AG09309 (cell line): ENCODE measurements at places on chromosomes 2 and 18.
A peak's percentile ranks its signal among the peaks of the same experiment; 100 is the strongest.

- DNase-seq = no peak
These were observed 46.1 kb downstream of the NRP2 start for GRCh38 chr2:205728366-205728765.

DNA sequence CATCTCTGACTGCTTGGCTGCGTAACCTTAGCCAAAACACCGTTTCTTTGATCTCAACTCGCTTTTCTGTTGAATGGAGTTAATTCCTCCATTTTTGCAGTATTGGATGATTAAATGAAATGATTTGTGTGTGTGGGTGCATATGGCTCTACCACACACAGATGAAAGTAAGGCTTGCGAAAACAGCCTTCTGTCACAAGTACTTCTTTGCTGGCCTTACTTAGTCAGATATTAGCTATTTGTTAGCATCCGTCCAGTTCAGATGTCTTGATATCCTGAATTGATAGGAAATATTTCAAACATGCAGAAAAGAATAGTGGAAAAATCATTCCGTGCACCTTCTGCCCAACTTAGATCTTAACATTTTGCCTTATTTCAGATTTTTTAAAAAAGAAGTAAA is 21.8 kb downstream of the NCOA1 start:
- no peak for DNase-seq

GRCh38 chr18:10792181-10792580 is 266.4 kb downstream of the NAPG start:
- DNase-seq = no peak

DNA sequence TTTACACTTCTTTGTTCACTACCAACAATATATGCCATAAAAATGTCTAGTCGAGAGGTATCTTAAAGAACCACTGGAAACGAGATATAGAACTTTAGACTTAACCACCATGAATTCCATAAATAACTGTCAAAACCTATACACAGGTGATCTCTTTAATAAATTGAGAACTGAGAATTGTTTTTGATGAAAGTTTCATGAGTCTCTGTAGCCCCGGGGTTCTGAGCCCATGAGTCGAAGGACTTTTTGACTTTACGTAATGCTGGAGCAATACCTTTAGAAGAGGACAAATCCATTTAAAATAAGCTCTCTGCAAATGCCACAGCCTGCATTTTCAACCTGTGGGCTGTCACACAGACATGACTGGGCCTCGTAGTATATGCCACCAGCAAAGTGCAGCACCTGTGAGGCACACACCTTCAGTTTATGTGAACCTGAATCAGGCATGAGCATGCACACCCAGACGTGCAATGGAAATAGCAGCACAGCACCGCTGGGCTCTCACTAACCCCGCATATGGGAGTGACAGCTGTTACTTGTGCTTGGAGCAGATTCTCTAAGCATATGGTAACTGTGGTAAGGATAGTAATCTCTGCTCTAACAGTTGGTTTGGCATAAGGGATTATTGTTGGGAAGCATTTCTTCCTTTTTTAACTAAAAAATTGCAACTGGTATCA is 383.2 kb downstream of the SOCS6 start:
- DNase-seq = no peak

DNA sequence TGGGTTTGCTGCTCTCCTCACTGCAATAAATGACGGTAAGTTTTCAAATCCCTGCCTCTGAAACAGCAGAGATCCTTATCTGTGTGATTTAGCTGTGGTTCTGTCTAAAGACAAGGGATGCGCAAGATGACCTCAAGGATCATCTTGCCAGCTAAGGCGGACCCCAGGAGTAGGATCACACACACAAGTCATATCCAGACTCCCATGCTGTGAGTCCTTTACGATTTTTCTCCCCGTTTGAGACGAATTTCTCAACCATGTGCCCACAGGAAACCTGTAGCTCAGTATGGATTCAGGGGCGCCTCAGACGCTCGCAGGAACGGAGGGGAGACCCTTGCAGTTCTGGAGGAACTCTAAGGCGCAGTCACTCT is 11.1 kb upstream of the DCTN1 start:
- no peak for DNase-seq

- DNase-seq = no peak
These were observed 17.2 kb upstream of the ATG16L1 start for GRCh38 chr2:233234264-233234663.

DNA sequence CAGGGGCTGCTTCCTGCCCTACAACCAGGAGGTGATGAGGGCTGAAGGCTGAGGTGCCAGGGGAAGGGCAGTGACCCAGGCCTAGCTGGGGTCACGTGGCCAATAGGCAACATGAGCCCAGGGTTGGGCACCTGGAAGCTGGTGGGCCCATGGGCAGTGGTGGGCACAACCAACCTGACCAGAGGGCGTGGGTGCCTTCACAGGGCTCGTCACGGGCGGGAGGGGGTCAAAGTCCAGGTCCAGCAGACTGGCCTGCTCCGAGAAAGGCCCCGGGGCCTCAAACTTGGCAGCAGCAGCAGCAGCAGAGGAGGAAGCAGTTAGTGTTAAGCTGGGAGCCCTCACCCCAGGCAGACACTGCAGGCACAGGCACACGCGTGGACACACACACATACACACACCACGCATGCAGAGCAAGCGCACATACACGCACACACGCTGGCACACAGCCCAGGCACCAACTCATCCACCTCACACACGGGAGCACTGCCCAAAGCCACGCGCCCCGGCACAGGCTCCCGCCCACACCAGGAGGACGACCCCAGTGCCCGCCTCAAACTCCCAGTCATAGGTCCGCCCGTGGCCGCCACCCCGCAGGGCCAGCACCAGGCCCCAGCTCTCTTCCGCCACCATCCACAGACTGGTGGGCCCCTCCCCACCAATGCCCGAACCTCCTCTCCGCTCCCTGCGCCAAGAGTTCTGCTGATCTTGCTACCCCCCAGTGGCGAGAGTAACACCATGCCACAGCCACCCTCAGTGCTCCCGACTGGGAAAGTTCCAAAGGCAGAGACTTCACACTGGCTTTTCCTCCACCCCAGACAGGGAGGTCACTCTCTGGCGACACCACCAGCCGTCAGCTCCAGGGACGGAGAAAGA is 53.0 kb downstream of the BIN1 start:
- DNase-seq = no peak

- DNase-seq = peak; percentile 76
These were observed 33.3 kb downstream of the CFLAR start for GRCh38 chr2:201149064-201149820.

GRCh38 chr2:240232961-240233884 is 92.8 kb upstream of the OTOS start:
- DNase-seq = peak; percentile 25

DNA sequence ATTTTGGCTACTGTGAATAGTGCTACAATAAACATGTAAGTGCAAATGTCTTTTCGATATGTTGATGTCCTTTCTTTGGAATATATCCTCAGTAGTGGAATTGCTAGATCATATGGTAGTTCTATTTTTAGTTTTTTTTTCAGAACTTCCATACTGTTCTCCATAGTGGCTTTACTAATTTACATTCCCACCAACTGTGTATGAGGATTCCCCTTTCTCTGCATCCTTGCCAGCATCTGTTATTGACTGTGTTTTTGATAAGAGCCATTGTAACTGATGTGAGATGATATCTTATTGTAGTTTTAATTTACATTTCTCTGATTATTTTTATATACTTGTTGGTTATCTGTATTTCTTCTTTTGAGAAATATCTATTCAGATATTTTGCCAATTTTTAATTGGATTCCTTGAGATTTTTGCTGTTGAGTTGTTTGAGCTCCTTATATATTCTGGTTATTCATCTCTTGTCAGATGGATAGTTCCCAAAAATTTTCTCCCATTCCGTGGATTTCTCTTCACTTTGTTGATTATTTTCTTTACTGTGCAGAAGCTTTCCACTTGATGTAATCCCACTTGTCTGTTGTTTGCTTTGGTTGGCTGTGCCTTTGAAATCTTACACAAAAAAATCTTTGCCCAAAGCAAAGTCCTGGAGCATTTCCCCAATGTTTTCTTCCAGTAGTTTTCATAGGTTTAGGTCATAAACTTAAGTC is 532.3 kb downstream of the PID1 start:
- no peak for DNase-seq

GRCh38 chr2:238125127-238125885 is 13.2 kb upstream of the KLHL30 start:
- DNase-seq = no peak

DNA sequence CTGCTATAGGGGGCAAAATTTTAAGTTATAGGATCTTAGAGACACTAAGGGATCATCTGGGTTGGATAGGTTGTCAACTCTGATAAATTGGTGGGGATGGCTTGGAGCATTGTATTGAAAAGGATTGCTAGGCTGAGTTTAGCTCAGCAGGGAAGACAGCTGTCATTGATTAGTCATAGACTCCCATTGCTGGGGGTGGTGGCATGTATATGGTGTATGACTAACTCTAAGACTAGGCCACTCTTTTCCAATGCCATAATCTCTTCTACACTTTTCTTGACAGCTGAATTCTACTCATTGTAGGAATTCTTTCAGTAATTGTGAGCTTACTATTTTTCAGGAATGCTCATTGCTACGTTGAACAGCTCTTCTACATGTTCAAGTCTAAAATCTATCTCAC is 81.3 kb upstream of the PELI1 start:
- no peak for DNase-seq

DNA sequence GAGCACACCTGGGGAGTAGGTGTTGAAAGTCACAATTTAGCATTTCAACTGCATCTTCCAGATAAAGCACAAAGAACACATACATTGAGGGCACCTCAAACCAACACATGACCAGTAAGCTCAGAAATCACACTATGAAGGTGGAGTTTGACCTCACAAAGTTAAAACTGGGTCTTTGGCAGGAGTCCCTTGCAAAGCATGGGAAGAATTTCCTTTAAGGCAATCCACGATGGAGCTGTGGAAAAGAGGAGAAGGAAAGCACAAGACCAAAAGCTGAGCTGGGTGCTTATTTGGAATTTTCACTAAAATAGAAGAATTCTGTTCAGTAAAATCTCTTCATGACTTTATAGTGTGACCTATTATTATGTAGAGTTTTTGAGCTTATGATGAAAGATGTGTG is 212.9 kb upstream of the APCDD1 start:
- no peak for DNase-seq

DNA sequence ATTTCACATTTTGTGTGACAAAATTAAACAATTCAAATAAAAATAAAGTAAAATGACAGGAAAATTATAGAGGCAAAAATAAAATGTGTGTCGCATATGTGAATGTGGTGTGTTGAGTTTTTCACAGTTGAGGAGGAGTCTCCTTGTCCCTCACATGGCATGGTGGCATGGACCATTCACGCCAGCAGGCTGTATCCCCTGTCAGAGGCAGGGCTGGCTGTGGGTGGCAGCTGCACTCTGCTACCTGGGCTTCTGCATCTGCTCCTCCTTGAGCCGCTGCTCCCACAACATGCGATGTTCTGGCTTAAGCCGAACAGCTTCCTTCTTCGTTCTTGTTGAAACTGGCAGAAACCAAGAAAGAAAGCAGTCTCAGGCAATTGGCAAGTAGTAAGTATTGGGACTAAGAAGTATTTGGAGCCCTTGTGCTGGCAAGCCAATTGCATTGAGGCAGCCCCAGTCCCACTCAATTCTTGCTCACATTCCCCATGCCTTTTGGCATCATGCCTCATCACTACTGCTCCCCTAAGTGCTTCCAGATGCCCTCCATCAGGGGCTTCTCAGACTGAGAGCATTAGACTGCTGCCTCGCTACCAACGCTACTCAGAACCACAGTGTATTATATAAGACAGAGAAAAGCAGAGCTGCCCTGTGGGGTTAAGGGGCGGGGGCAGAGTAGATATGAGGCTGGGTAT is 177.9 kb upstream of the NABP1 start:
- peak; percentile 44 for DNase-seq

DNA sequence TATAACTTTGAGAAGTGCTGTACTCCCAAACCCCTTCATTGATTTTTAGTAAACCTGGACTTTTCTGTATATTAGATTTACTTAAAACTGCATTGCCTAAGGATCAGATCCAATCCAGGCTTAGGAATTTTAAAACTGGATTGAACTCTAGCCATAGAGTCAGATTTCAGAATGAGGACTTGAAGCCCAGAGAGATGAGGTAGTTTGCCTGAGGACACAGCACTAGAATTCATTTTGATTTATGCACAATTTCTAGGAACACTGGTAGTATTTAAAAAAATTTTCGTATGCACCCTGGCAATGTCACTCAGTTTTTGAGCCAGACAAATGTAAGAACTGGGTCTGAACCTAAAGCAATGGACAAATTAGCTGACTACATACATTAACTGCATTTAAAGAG is 144.9 kb downstream of the KCTD1 start:
- no peak for DNase-seq

- DNase-seq = no peak
These were observed 145.6 kb downstream of the METTL4 start for GRCh38 chr18:2425426-2426317.

DNA sequence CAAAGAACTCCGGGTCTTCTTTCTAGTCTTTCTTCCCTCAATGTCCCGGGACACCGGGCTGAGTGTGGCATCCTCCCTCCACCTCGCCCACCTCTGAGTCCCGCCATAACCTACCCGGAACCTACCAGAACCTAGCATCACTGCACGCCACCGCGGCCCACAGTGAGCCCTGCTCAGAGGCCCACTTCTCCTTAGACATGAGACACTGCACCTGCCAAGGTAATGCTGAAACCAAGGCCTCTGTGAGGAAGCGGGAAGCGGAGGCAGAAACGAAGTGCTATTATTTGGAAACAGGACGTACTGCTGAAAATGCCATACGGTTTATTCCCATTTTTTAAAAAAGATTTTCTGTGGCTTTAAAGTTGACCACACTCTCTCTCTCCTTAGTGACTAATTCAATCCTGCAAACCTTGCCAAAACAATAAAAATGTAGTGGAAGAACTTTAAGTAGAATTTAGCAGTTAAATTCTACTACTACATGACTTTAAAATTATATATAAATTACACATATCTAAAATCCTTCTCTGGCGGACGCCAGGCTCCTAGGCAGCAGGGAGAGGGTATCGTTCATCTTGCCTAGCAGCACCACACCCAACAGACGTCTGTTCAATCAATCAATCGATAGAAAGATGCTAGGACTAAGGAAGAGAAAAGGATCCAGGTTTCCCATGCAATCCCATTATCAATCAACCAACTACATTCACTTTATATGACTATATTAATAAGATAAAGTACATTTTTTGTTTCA is 82.0 kb downstream of the ZNF516 start:
- peak; percentile 48 for DNase-seq

- DNase-seq = no peak
These were observed 155.8 kb upstream of the VWC2L start for GRCh38 chr2:214255046-214255445.

GRCh38 chr2:121884511-121884921 is 129.1 kb downstream of the TSN start:
- no peak for DNase-seq

- DNase-seq = no peak
These were observed 60.9 kb upstream of the TMEM178A start for GRCh38 chr2:39604866-39605265.

GRCh38 chr2:130336877-130337734 is 5.6 kb upstream of the IMP4 start:
- DNase-seq = no peak
